Neural progenitor cell (in vitro differentiated cells): ENCODE measurements at places on chromosomes 3 and 15. TPM values are rescaled to one million over a fixed set of nuclear protein-coding genes. Genes with fewer than 3 reads are reported as not detected.

PPP1R14D gene
- not detected in 2 replicates for total RNA-seq

GRCh38 chr15:64071931-64072765, 21.5 kb downstream of the CIAO2A start:
- no peak for DNase-seq

- peak; percentile 95 for DNase-seq
Observed at GRCh38 chr15:23860290-23861245, 173.5 kb upstream of the NDN start.

- DNase-seq = no peak
Observed at GRCh38 chr3:56919137-56919796, 117.5 kb upstream of the ARHGEF3 start.
